ENCODE measurements at places on chromosomes 3 and 15. TPM values are rescaled to one million over a fixed set of nuclear protein-coding genes. Genes with fewer than 3 reads are reported as not detected.

Gene TAMM41
- total RNA-seq, result 12.0 TPM

Gene TSEN2
- 11.1 TPM for total RNA-seq

Gene EFHB
- 0.59 TPM for total RNA-seq

Gene TRPC1
- 18.7 TPM for total RNA-seq

Gene ZBED2
- not detected for total RNA-seq

Gene FES
- total RNA-seq, result 16.2 TPM

Gene ADIPOQ
- 1.5 TPM for total RNA-seq

Gene CLDN18
- not detected for total RNA-seq

Gene C3orf80
- total RNA-seq, result 0.94 TPM

DNA sequence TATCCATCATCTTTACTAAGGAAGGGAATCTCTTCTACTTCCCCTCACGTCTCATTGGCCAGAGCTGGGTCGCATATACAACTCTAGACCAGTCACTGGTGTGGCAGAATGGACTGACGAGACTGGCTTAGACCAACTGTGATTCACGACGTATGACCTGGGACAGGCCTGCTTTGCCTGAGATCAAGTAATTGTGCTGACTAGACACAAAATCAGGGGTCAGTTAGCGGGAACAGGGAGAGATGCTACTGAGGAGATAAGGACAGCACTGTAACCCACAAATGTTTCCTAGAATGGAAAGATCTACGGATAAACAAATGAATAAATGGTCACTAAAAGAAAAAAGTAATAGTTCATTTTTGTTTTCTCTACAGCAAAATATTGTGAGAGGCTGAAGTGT, 308.3 kb downstream of the MAGI1 start:
- DNase-seq, result no peak

DNA sequence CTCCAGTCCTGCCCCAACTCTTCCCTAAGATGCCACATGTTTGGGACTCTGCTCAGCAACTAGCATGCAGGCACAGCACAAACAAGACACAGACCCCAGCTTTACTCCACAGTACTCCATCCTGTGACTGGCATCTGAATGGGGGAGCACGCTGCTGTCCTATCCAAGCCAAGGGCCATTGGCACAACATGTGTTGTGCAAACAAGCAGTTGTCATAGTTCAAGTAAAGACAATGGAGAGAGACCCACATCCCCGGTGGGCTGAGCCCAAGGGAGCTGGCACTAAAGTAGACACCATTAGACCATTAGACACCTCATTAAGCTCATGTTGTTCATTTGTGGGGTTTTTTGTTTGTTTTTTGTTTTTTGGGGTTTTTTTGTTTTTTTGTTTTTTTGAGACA, 132.7 kb downstream of the CHSY1 start:
- DNase-seq, result no peak

DNA sequence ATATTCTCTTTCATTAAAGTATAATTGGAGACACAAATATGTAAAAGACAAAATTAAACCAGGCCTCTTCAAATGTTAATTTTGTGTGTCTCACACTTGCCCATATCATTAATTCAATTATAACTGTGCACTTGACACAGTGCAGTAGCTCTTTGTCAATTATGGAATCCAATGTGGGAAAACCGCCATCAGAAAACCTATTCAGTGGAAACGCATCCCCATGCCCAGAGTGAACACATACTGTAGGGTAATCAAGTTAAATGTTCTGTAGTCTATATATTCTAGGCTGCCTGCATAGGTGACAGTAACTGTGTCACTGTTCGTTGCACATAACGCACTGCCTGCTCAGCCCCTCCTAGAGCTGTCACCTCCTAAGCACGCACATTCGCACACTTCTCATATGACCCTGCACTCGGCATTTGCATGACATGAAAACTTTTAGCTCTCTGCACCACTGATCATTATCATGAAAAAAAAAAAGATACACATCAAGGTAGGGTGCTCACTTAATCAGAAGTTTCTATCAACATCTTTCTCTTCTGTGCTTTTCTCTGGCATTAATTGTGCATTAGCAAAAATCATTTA, 63.2 kb downstream of the MEIS2 start:
- DNase-seq, result no peak

DNA sequence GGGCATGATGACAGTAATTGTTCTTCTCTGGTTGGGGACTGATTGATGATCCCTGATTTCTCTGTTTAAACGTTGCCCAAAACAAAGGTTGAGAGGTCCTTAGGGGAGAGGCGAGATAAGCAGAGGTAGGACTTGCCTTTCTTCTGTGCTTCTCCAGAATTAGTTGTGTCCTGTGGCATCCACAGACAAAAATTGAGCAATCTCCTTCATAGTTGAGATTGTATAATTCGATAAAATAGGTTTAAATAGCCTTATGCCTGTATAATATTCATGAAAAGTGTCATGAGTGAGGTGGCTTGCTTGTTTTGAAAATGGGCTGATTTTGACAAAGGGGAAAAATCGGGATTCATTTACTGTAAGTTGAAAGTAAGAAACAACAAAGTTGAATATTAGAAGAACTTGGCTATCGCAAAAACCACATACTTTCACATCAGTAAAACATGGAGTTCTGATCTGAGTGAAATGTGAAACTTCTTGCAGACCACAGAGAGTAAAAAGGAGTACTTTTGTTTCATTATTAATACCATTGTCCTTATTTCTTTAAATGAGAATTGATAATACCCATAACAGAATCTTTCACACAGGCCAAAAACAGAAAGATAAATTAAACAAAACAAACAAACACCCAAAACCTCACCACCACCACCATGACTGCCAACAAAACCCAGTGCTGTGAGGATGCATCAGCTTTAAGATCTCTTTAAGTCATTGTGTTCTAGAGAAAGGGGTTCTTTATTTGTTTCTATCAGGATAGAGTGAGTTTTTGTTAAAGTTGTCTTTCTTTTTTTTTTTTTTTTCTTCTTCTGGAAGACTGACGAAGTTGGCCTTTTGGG, 155.7 kb downstream of the LPP start:
- DNase-seq, result no peak

DNA sequence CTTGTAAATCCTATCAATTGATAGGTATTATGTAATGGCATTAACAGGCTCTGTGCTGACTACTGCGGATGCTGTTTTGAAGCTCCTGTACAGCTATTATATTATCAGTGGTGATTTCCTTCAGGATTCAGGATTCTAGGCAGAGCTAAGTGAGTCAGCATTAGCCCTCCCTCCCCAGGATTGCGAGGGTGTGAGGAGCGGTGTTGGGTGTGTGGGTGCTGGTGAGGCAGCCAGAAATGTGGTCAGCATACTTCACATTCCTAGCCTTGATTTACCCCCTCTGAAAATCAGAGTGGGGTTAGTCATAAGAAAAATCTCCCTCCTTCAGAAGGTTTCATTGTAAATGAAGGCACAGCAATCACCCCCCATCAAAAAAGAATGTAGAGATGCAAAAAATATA, 72.5 kb downstream of the SNTN start:
- DNase-seq, result no peak

- no peak for DNase-seq
These were observed 355.8 kb upstream of the IL12A start for GRCh38 chr3:159632851-159633250.

GRCh38 chr15:29099131-29099880, 170.3 kb downstream of the NSMCE3 start:
- no peak for DNase-seq

GRCh38 chr3:156017352-156018030, 102.9 kb upstream of the KCNAB1 start:
- no peak for DNase-seq

GRCh38 chr3:144364737-144365136, 393.1 kb downstream of the DIPK2A start:
- DNase-seq, result no peak

DNA sequence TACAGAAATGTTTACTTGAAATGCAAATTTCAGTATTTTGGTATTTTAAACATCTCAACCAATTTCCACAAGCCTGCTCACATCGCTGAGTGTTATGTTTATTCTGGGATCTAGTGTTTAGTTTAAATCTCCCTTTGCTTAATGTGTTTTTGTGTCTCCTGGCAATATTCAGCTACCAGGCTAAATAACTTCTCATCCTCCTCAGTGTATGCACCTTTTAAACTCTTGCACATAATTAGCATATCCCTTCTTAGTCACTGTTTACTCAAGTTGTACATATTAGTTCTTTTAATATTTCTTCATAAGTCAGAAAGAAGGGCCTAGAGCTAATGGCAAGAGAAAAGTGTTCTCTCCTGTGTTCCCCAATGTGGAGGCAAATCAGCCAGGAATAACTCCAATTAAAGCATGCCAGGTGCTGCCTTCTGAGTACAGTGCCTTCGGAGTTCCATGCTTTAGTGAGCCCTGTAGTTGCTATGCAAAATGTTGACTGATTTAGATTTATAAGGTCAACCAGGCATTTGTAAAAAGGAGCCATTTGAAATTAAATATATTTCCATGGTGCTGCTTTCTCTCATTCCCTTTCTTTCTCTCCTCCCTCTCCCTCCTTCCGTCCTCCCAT, 234.3 kb downstream of the GAP43 start:
- DNase-seq, result no peak
